ENCODE measurements at places on chromosomes 13 and 19.
A peak's percentile ranks its signal among the peaks of the same experiment; 100 is the strongest.

GRCh38 chr13:103514619-103515018 is 448.4 kb upstream of the SLC10A2 start:
- DNase-seq = no peak

- no peak for DNase-seq
Observed at GRCh38 chr13:44306371-44307192, 67.0 kb upstream of the SERP2 start.

DNA sequence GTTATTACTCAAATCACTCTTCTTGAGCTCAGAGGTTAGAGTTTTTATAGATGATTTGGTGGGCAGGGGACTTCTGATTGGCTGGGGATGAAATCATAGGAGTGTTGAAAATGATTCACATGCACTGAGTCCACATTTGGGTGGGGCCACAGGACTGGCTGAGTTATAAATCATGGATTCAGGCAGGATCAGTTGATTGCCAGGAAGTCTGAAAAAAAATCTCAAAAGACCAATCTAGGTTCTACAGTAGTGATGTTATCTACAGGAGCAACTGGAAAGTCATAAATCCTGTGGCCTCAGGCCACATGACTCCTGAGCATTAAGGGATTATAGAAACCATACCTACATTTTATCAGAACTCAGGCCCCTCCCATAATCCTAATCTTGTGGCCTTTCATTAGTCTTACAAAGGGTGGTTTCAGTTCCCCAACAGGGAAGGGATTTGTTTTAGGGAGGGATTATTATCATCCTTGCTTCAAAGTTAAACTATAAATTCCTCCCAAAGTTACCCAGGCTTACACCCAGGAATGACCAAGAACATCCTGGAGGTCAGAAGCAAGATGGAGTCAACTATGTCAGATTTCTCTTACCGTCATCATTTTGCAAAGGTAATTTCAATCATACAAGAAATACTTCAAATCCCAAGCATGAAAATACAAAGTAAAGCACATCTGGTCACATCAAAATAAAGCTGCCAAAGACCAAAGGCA is 5.6 kb upstream of the CCDC70 start:
- DNase-seq = no peak

DNA sequence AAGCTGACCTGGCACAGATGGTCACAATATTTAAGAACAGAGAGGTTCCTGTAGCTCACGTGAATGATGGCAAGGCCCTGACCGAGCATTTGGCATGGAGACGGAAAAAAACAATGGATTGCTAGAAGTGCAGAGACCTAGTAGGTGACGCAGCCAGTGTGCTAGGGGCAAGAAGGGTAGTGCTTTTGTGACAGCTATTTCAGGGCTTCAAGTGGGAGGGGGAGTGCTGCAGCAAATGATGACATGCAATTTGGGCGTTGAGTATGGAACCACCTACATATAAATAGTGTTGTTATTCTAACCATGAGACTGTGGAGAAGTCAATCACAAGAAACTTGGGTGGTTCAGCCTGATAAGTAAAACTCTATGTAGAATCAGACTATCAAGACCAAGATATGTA is 65.7 kb upstream of the IL17D start:
- DNase-seq = no peak

DNA sequence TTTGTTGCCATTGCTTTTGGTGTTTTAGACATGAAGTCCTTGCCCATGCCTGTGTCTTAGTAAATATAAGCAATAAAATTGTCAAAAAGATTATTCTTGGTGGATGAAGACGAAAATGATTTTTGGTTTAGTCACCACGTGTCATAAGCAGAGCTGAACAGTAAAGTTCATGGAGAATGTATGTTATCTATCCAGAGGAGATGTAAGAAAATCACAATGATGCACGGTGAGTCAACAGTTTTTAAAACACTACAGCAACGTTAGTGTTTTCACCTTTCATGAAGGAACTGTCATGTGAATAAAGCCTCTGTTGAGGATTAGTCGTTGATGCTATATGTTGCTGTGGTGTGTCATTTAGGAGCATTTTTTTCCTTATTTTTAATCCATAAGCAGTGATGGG is 137.6 kb downstream of the GPC6 start:
- DNase-seq = no peak

- DNase-seq = no peak
Observed at GRCh38 chr13:41813426-41813825, 147.5 kb downstream of the VWA8 start.

- DNase-seq = no peak
Observed at GRCh38 chr19:38062959-38063761, 156.2 kb downstream of the SIPA1L3 start.

- no peak for DNase-seq
Observed at GRCh38 chr19:37983916-37984315, 76.9 kb downstream of the SIPA1L3 start.

- DNase-seq = no peak
Observed at GRCh38 chr13:38656699-38657098, 30.2 kb upstream of the FREM2 start.

GRCh38 chr13:29050719-29051118 is 230.6 kb downstream of the MTUS2 start:
- DNase-seq = no peak

- no peak for DNase-seq
Observed at GRCh38 chr19:34044021-34044420, 128.3 kb upstream of the LSM14A start.

GRCh38 chr19:13102666-13103580 is at the start of gene LYL1:
Gene LYL1, minus strand, starts transcription at chr19:13102858. Its CDS starts 1,687 bp downstream, at chr19:13101171.
- no peak for DNase-seq

DNA sequence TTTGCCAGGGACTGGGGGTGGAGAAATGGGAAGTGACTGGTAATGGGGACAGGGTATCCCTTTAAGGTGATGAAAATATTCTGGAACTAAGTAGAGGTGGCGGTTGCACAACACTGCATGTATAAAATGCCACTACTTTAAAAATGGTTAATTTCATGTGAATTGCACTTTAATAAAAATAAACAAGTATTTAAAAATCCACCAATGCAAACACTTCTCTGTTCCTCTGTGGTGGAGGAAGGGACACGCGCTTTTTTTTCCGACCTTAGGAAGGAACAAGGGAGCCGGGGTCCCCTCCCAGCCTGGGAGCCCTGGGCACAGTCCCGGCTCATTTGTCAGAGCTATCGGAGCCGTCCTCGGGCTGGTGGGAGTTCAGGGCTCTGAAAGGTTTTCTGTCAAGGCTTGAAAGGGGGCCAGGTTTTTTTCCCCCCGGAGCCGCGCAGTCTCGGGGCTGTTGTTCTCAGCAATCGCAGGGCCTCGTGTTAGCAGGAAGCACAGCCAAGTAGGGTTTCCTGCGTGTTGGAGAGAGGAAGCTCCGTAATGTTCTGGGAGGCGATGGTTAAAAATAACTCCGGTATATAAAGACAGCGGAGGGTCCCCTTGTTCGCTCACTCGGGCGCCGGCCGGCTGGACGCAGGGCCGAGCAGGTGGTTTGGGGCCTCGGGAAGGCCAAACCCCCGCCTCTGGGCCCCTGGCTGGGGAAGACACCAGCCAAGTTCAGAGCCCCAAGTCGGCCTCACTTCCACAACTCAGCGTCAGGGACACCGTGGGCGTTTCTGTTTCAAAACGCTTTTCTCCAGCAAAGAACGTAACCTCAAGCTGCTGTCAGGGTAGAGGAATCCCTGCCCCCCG is 41.2 kb upstream of the KLF2 start:
- peak; percentile 73 for DNase-seq

- no peak for DNase-seq
Observed at GRCh38 chr19:46623915-46624502, 880 bp downstream of the PTGIR start.

- no peak for DNase-seq
Observed at GRCh38 chr19:55674459-55674840, 576 bp upstream of the EPN1 start.

DNA sequence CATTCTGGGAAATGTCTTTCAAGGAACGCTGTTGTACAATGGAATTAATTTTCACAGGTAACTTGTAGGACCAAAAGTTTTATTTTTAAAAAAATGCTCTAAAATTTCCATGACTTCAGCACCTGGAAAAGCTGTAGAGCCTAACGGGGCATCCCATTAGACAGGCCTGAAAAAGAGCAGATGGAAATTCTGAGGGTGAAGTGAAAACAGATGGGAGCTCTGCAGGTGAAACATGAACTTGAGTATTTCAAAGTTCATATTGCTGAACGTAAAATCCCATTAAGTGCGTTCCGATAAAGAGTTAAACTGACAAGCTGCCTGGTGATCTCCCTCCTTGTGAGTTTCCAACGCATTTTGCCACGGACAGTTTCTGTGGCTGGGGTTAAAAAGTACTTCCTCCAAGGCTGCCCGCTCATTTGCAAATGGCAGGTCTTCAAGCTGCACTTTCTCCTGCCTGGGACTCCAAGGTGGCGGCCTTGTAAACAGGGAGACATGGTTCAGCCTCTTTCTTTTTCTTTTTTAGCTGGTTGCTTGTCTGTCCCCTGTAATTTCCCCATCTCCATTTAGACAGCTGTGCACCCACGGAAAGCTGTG is 450.4 kb downstream of the FGF9 start:
- no peak for DNase-seq

- no peak for DNase-seq
Observed at GRCh38 chr13:78608688-78609463, 5.5 kb upstream of the POU4F1 start.

DNA sequence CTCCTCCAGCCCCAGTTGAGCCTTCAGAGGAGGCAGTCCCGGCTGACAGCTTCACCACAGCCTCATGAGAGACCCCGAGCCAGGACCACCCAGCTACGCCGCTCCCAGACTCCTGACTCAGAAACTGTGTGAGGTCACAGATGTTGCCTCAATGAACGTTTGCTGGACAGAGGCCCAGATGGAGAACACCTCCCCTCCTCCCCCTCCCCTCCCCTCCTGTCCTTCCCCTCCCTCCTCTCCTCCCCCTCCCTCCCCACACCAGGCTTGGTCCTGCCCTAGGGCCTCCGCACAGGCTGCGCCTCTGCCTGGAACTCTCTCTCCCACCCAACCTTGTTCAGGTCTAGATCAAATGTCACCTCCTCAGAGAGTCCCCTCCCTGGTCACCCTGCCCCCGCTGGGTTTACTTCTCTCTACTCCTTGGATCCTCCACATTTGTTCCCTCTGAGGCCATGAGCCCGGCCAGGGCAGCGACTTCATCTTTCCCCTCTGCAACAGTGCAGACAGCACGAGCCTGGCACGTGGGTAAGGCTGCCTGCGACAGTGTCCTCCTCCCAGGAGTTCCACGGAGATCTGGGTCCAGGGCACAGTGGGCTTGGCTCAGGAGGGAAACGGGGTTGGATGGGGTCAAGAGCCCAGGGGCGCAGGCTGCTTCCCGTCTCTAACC is 17.4 kb downstream of the PIP5K1C start:
- no peak for DNase-seq
